ENCODE measurements at places on chromosomes 2 and 18.

DNA sequence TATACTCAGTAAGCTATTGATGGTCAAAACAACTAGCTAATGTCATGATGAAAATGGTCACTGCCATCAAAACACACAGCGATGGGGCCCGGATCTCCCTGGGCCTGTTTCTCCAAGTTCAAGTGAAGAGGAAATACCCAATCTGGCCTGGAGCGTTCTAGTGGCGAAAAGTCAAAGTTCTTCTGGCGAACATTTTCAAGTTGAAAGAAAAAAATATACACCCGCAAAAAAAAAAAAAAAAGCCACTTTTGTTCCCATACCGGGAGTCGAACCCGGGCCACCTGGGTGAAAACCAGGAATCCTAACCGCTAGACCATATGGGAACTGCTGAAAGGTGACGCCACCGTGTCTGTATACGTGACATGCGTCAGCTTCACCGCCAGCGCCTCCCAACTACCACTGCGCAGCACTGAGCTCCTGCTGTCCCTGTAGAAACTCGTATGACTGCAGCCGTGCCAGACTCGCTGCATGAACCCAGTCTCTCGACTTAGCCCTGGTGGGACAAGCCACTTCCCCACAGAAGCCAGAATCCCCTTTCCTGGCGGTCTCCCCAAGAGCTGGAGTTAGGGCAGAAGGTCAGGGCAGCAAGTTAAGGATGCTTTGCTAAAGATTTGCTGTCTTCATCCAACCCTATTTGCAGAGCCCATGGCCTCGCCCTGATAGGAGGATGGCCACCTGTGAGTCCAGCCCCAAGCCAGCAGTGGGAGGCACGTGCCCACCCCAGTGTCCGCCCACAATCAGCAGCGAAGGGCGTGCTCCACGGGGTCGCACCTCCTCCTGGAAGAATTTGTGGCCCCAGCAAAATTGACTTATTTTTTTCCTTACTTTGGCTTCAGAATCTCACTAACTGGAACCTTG, 5.6 kb upstream of the IMP4 start:
- peak; percentile 89 for DNase-seq

DNA sequence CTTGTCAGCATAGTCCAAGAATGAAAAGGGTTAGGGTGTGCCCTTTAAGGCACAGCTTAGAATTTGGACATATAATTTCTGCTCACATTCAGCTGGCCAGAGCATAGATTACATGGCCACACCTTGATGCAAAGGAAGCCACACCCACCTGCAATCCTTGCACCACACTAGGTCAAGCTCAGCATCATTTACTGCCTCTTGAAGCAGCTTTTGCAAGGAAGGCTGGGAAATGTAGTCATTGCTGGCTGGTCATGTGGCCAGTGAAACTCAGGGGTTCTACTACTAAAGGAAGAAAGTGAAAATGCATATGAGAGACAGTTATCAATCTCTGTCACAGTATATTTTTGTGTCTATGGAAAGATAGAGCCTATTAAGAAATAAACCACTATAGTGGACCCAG, 159.3 kb downstream of the GFPT1 start:
- DNase-seq = no peak

GRCh38 chr18:45026162-45026561, 345.5 kb downstream of the SETBP1 start:
- no peak for DNase-seq

DNA sequence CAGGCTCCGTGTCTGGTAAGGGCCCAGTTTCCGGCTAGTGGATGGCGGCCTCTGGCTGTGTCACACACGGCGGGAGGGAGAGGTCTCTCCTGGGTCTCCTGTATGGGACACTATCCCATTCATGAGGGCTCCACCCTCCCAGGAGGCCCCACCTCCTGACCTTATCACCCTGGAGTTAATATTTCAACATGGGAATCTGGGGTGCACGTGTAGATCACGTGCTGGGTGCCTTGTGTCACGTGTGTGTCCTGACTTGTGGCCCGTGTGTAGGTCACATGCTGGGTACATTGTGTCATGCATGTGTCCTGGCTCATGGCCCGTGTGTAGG, 9.9 kb downstream of the NEU4 start:
- DNase-seq = no peak

Data from left kidney (tissue), 8 donors.